ENCODE measurements at places on chromosomes 2 and 18. TPM values are rescaled to one million over a fixed set of nuclear protein-coding genes. Genes with fewer than 3 reads are reported as not detected.

Gene OST4
- 193 TPM for total RNA-seq

Gene KLF11
- 7.4 TPM for total RNA-seq

Gene EVX2
- not detected for total RNA-seq

Gene TXNDC9
- total RNA-seq = 68.3 TPM

Gene TEKT4
- total RNA-seq = not detected

Gene CCDC68
- total RNA-seq = 2.0 TPM

Gene DSC2
- total RNA-seq = not detected

Gene MAP3K20
- total RNA-seq = 76.2 TPM

Gene GREB1L
- 1.8 TPM for total RNA-seq

Gene MDH1B
- 0.37 TPM for total RNA-seq

Gene TANK
- total RNA-seq = 85.8 TPM

Gene TTR
- total RNA-seq = not detected

Gene GPR17
- total RNA-seq = not detected

Gene ZSWIM2
- not detected for total RNA-seq

Gene LBX2
- 3.3 TPM for total RNA-seq

Gene NXPH2
- not detected for total RNA-seq

Gene FOXD4L1
- total RNA-seq = not detected

Gene RAB6C
- total RNA-seq = not detected

Gene SIX3
- 0.39 TPM for total RNA-seq

Gene DES
- 0.73 TPM for total RNA-seq

Gene PDCL3
- total RNA-seq = 12.5 TPM

Gene SLC30A3
- total RNA-seq = not detected

Gene OR6B2
- total RNA-seq = not detected

Gene STON1
- 7.4 TPM for total RNA-seq

Gene PSMA8
- not detected for total RNA-seq

Gene MREG
- total RNA-seq = 2.7 TPM

Gene DPP10
- total RNA-seq = not detected

Gene TEX44
- not detected for total RNA-seq

Gene FEV
- total RNA-seq = not detected

Gene UGT1A4
- not detected for total RNA-seq

Gene COL3A1
- total RNA-seq = 1,584 TPM

Gene LYG1
- total RNA-seq = 0.20 TPM

Gene TBR1
- total RNA-seq = under 0.01 TPM

Gene CCDC121
- 1.2 TPM for total RNA-seq

Gene EVA1A
- total RNA-seq = 18.2 TPM

Measured in subcutaneous preadipocyte (primary cell).